ENCODE measurements at places on chromosomes 1 and 21.

GRCh38 chr1:23577056-23578004 is 18.0 kb upstream of the ID3 start:
- DNase-seq: no peak

GRCh38 chr1:237877631-237878030 is 13.1 kb downstream of the ZP4 start:
- no peak for DNase-seq

- DNase-seq: no peak
These were observed 156.1 kb downstream of the NR5A2 start for GRCh38 chr1:200183637-200184036.

GRCh38 chr1:14135070-14135469 is 435.1 kb downstream of the PRDM2 start:
- DNase-seq: no peak

GRCh38 chr1:117512728-117513321 is 93.0 kb upstream of the TENT5C start:
- DNase-seq: no peak

- DNase-seq: no peak
These were observed 2.5 kb upstream of the PINK1 start for GRCh38 chr1:20630729-20631128.

GRCh38 chr1:28973596-28974421 is 59.4 kb downstream of the EPB41 start:
- DNase-seq: no peak

- DNase-seq: no peak
These were observed 37.0 kb downstream of the TBCE start for GRCh38 chr1:235404190-235404589.

GRCh38 chr1:235952950-235953615 is 86.4 kb upstream of the LYST start:
- no peak for DNase-seq

DNA sequence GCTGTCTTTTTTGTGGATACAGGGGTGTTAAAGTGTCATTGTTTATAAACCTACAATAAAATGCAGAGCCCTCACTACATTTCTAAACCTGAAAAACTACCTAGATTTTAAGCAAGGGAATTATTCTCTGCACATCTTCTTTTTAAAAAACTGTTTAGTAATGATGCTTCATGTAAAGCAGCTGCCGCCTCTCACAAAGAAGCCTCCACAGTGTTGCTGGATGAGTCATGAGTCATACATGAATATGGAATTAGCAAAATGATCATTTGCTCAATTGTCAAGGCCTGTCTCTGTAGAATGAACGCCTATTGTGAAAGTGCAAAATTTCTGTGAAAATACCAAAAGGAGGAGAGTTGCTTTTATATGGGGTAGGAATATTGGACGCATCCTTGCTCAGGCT is 259.5 kb upstream of the CHRM3 start:
- no peak for DNase-seq

- DNase-seq: no peak
These were observed 16.8 kb upstream of the POGZ start for GRCh38 chr1:151476083-151476482.

DNA sequence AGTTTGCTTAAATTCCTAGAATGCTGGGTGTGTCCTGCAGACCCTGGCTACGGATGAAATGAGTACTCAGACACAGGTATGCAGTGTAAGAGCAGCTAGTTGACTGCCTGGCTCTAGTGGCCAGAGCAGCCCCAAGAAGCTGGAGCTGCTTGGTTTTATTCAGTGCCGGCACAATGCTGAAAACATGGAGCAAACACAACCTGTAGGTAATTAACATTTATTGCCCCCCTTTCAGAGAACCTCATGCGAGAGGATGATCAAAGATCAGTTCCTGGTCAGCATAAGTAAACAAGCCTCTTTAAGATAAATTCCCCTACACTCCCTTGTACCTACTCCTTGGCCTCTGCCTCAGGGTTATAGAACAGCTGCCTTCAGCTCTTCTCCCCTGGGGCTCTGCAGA is 43.2 kb downstream of the MRPS6 start:
- no peak for DNase-seq

- no peak for DNase-seq
These were observed 1.3 kb upstream of the PLD5 start for GRCh38 chr1:242525769-242526168.

- DNase-seq: no peak
These were observed 1.2 kb downstream of the CROCC start for GRCh38 chr1:16922885-16923431.

DNA sequence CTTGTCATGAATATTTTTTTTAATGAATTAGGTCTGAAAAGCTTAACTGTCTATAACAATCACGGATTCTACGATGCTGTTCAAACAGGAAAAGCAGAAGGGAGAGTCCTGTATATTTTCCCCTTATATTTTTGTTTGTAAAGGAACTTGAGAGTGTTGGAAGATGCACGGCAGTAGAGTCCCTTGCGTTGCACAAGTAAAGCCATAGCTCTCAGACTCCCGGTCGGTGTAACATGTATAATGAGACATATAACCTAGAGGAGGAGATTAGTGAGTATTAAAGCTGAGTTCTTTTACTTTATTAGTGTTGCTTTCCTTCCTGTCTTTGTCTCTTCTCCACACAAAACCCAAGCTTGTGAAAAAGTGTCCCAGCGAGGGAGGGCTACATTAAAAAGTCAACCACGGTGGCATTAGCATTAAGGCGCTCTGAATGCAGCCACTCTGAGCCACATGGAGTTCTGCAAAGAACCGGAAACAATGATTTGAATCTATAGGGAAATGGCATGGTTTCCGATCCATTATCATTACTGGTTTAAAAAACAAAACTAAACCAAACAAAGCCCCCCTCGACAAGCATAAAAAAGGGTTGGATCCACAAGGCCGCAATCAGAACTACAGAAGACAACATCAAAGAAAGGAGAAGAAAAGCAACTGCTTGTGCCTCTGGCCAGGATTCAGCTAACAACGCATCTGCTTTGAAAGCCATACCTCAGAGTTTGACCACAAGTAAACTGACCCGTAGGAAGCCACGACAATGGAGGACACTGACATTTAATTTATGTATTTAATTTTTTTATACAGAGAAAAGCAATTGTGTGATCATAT is 356.8 kb downstream of the LMO4 start:
- DNase-seq: no peak

DNA sequence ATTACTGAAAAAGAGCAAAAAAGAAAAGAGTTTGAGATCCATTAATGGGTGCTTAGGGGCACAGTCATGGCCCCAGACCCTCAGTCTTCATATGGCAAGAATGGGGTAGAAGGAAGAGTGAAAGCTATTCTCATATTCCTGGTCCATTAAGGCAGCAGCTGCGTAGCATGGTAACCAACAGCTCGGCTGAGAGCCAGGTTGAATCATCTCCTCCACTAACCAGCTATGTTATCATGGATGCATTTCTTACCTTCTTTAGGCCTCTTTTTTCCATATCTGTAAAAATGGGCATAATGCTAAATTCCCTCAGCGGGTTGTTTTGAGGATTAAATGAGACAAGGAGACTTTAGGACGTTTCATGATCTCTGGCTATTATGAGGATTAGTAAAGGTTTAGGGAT is 15.0 kb upstream of the SARS1 start:
- DNase-seq: no peak

DNA sequence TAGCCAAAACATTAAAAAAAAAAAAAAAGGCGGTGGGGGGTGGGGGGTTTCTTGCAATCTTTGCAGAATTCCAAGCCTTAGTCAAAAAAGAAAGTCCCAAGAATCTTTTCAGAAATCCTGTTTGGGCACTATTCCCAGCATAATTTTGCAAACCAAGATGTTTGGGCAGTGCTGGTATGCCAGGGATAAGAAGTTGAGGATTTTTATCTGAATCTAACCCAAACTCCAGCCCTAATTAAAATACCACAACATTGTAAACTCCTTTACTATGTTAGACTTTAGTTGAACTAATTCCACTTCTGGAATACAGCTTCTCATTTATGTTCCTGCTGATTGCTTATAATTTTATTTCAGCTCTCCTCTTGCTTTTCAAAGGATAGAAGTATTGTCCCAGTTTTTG is 504.1 kb upstream of the ADGRL2 start:
- DNase-seq: no peak

GRCh38 chr1:247317702-247318101 is 14.0 kb downstream of the ZNF496 start:
- no peak for DNase-seq

GRCh38 chr1:202967684-202968281 is 726 bp upstream of the CYB5R1 start:
- DNase-seq: no peak

DNA sequence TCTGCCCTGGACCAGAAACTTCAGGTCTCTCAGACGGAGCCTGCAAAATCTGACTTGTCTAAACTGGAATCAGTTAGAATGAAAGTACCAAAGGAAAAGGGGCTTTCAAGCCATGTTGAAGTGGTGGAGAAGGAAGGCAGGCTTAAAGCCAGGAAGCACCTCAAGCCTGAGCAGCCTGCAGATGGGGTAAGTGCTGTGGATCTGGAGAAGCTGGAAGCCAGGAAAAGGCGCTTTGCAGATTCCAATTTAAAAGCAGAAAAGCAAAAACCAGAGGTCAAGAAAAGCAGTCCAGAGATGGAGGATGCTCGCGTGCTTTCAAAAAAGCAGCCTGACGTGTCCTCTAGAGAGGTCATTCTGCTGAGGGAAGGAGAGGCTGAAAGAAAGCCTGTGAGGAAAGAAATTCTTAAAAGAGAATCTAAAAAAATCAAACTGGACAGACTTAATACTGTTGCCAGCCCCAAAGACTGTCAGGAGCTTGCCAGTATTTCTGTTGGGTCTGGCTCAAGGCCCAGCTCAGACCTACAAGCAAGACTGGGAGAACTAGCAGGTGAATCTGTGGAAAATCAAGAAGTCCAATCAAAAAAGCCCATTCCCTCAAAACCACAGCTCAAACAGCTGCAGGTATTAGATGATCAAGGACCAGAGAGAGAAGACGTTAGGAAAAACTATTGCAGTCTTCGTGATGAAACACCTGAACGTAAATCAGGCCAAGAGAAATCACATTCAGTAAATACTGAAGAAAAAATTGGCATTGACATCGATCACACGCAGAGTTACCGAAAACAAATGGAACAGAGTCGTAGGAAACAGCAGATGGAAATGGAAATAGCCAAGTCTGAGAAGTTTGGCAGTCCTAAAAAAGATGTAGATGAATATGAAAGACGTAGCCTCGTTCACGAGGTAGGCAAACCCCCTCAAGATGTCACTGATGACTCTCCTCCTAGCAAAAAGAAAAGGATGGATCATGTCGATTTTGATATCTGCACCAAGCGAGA is 46.6 kb downstream of the ZBTB17 start:
- no peak for DNase-seq

- DNase-seq: no peak
These were observed 803.8 kb downstream of the ADGRL2 start for GRCh38 chr1:82604524-82604923.

GRCh38 chr1:101310506-101310905 is 73.7 kb downstream of the S1PR1 start:
- no peak for DNase-seq

GRCh38 chr1:48610628-48611542 is 138.9 kb upstream of the SPATA6 start:
- no peak for DNase-seq

DNA sequence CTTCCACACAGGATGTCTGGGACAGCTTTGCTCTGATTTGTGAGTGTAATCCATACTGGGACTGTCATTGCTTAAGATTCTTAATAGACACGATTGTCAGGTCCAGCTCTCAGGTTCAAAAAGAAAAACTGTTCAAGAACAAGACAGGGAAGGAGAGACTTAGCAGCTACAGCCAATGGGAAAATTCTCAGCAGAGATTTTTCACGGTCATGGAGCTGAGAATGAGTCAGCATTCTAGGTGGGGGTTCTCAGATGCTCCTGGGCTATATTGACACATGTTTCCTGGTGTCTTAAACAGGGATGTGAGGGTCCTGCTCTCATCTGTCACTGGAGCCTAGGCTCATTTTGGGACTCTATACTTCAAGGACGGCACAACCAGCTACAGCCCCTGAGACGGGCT is 318.3 kb downstream of the RRAGC start:
- no peak for DNase-seq

- DNase-seq: no peak
These were observed 24.1 kb upstream of the SLC2A5 start for GRCh38 chr1:9093581-9093980.

DNA sequence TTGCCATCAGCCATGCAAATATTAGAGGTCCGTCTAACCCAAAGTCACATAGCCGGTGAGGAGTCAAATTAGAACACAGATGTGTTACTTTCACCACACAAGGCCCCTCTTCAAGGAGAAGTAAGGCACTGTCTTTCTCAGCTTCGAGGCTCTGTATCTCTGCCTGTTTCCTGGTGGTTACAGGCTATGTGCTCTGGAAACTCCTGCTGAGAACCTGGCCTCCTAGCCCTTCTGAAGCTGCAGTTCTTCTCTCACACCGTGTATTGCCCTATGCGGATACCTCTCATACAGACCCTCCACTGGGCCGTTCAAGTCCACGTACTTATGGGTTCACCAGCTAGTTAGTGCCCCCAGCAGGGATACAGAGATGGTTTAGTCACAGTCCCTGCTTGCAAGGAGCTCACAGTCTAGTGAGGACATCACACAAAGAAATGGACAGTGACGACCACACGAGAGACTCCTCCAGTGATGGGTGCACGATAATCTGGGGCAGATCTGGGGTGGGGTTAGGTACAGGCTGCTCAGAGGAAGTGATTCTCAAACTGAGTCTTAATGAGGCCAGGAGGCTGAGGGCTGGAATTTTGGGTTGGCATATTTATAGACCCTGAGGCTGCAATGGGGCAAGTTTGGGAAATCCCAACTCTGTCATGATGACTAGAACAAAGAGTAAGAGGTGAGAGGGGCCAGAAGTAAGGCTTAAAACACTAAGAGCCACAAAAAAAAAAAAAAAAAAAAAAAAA is 22.8 kb upstream of the ELOA start:
- no peak for DNase-seq

- no peak for DNase-seq
These were observed 102.0 kb downstream of the NMNAT2 start for GRCh38 chr1:183315991-183316758.

DNA sequence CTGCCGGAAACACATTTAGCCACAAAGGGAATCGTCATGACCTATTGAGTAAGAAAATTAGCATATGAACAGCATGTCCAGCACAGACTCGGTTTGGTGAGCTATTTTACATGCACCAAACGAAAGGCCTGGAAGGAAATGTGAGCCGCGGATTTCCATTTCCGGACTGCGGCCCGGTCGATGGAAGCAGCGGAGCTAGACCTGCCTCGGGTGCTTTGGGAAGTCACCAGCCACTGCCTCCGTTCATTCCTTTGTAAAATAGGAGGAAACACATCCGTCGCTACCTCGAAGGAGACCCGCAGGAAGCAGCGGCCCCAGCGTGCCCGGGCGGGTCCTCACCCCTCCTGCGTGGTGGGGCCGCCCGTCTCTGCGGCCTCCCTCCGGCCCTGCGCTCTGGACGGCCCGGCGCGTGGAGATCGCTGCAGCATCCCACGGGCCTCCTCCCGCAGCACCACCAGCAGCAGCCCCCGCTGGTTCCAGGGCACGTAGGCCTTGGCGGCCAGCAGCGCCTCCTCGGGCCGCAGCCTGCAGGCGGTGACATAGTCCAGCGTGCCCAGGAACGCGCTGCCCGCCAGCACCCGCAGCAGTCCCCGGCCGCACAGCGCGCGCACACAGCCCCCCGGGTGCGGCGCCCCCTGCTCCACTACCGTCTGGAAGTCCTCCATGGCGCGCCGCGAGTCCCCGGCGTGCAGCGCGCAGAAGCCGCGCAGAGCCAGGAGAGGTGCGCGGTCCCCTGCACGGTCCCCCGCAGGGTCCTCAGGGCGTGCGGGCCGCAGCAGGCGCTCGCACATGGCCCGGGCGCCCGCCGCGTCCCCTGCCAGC is 12.1 kb downstream of the TTC34 start:
- no peak for DNase-seq

GRCh38 chr1:44707959-44708831 is 22.8 kb downstream of the RNU5D-1 start:
- DNase-seq: peak; percentile 48

Measured in bone marrow (tissue), 2 donors.